NCI-H1930 (cell line): ENCODE measurements at places on chromosomes 11 and 22.

GRCh38 chr11:66073669-66074068 lies 3.6 kb downstream of the PACS1 start:
- no peak for DNase-seq

GRCh38 chr22:36397131-36398093 lies 9.6 kb upstream of the MYH9 start:
- no peak for DNase-seq

GRCh38 chr11:47539681-47540039 lies 13.3 kb downstream of the CELF1 start:
- DNase-seq, result no peak

DNA sequence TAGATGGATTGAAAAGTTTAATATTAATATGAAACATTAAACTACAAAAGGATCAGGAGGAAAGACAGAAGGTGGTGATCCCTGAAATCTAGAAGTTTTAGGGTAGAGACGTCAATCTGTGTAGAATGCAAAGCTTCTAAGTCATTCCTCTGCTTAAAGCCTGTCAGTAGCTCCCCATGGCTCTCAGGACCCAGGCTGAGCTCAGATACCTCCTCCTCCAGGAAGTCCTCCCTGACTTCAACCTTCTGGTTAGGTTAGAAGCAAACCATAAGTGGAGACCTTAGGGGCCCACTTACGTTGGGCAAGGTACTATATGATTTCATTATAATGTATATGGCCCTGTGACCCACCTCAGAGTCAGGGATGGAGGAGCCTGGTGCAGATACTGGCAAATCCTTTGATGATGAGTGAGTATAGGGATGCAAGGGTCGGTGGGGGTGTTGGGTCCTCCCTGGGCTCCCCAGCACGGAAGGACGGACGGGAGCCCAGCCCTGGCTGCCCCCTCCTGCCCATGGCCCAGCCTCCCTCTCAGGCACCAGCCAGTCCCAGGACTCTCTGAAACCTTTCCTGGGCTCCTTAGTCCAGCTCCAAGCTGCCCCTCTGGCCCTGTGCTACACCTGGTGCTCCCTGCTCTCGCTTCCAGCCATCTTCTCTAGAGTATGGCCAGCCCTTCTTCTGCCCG lies 3.2 kb upstream of the PPP6R3 start:
- DNase-seq, result no peak

DNA sequence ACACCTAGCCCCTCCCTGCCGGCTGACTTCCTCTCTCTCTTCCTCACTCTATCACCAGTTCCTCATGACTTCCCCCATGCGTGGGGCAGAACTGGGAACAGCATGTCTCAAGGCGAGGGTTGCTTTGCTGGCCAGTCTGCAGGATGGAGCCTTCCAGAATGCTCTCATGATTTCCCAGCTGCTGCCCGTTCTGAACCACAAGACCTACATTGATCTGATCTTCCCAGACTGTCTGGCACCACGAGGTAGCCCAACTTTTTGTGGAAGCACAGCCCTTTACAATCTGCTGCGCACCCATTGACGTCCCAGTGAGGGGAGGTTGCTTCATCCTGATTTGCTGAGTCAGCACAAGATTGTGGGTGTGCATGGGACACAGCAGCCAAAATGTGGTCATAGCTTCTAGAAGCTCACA lies 8.6 kb downstream of the TCN2 start:
- DNase-seq, result no peak

DNA sequence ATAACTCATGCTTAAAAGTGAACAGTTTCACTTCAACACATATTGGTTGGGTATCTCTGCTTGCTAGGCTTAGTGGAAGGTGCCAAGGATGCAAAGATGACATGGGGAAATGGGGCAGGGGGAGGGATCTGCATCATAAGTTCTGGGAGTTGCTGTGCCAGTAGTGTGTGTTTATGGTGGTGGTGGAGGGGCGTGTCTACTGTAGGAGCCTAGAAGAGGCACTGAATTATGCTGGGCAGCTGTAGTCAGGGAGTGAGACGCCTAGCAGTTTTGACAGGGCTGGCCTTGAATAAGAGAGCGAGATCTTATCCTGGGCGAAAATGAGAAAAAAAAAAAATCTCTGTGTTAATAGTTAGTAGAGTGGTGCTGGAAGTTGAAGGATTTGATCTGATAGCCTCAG lies 3.0 kb downstream of the ELMOD1 start:
- no peak for DNase-seq

DNA sequence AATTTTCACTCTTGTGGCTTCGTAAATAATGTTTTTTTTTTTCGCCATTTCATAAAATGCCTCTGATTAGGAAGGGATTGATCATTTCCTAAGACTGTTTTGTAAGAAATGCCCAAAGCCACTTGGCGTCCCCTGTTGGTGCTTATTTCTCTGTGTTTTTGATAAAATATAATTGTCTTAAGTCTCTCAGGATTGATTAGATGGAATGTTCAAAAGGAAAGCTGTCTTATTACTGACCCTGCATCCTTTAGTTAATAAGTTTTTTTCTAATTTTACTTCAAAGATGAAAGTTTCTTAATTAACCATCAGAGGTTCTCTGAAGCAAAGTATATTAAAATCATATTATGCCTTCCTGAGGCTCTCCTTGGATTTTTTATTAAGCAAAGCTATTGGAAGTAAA lies 624.3 kb upstream of the TENM4 start:
- no peak for DNase-seq

GRCh38 chr11:84549217-84549616 lies 1077.9 kb downstream of the DLG2 start:
- no peak for DNase-seq

- DNase-seq, result no peak
Measured at GRCh38 chr11:127528297-127528696, 527.7 kb upstream of the KIRREL3 start.

DNA sequence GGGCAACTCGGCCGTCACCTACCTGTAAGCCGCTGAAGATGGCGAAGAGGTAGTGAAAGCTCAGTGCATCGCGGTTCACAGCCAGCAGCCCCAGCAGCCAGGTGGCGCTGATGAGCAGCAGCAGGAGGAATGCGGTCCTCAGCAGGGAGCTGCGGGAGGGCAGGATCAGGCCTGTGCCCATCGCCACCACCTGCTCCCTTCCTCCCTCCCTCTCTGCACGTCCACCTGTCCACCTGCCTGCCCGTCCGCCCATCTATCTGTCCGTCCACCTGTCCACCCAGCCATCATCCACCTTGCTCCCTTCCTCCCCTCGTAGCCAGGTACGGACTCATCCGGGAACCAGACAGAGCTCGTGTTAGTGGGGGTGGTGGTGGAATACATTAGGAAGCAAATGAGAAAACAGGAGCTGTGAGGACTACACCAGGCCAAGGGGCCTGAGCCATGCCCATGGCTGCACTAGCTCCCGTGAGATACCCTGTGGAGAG lies 32.2 kb downstream of the TRMU start:
- peak; percentile 36 for DNase-seq

DNA sequence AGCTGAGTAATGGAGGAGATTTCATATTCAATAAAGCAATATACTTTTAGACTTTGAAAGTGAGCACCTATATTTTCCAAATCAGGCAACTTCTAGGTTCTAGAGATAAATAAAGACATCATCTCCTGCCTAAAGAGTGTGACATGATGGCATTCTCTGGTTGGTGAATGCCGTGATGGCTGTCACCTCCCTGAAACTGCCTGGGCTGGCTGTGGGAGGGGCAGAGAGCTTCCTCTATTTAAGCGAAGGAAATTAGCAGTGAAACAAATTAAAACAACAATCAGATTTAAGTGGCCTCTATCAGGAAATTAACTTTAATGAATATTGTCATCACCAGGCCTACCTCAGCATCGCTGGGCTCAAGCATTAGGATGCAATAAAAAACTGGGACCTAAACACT lies 113.9 kb downstream of the ARL14EP start:
- DNase-seq, result no peak

DNA sequence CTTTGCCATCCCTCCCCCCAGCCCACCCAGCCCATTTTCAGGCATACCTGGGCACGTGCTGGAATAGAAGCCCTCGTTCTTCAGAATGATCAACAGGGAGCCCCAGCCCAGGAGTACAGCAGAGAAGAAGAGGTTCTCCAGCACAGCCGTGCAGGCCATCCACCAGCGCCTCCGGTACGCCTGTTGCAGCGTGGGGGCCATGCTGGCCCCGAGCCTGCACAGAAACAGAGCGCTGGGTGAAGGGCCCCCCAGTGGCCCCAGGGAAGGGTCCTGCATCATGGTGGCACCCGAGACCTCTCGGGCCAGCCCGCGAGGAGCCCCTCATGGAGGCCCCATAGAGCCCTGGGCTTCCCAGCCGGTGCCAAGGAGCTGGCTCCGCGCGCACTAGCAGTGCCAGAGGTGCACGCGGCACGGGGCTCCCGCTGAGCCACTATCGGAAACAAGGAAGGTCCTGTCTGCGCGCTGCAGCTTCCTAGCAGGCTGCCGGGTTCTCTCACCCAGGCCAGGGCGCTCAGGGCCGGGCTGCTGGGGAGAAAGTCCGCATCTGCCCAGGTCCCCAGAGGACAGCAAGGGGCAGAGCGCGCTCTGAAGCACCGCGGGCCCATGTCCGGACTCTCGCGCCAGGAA lies 1.5 kb downstream of the SLC43A1 start:
- DNase-seq, result no peak

GRCh38 chr11:107202241-107202640 lies 184.0 kb upstream of the GUCY1A2 start:
- DNase-seq, result no peak

GRCh38 chr22:17318817-17319216 lies 50.4 kb upstream of the CECR2 start:
- no peak for DNase-seq

DNA sequence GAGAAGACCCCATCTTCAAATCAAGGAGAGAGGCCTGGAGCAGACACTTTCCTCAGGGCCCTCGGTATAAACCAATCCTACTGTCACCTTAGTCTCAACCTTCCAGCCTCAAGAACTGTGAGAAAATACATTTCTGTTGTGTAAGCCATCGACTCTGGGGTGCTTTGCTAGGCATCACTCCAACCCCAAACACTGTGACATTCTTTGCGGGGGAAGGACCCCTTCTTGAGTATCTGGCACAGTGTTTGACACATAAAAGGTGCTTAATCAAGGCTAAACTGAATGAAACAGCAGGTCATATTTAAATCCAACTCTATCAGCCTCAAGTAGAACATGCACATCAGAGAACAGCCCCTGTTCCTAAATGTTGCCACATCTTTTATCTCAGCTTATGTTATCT lies 558.1 kb downstream of the INSC start:
- no peak for DNase-seq

GRCh38 chr11:76240161-76240540 lies 33.8 kb upstream of the WNT11 start:
- no peak for DNase-seq

DNA sequence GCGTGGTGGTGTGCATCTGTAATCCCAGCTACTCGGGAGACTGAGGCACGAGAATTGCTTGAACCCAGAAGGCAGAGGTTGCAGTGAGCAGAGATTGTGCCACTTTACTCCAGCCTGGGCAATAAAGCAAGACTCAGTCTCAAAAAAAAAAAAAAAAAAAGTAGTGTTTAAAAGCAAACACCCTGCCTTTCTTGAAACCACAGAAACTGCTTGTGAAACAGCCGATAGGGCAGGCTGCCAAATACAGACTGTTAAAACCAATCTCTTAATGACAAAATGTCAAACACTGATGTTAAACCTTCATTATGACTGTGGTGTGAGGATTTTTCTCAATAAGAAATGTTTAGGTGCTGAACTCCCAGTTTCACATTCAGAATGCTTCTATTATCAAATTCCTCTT lies 27.3 kb downstream of the MARK2 start:
- DNase-seq, result no peak

DNA sequence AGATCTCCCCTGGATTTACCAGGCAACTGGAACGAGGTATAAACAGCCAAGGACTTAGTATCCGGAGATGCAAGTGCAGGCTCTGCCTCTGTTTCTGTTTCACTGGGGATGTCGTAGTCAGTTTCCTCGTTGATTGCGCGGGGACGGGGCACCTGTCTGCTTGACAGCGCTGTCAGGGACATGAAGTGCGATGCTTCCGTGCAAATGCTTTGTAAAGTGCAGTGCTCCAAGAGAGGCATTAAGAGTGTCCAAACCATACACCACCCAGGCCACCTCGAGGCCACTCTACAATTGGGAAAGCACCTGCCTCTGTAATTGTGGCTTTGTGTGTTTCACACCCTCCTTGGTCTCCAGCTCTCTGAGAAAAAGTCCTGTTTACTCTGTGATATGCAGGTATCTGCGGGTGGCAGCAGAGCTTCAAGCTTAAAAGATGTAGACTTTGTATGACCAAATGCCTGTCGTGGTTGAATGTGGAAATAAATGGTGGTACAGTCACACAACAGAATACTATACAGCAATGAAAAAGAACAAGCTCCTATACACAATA lies 18.6 kb upstream of the CD5 start:
- DNase-seq, result no peak

- no peak for DNase-seq
Measured at GRCh38 chr22:30275625-30276024, 9.0 kb upstream of the OSM start.

DNA sequence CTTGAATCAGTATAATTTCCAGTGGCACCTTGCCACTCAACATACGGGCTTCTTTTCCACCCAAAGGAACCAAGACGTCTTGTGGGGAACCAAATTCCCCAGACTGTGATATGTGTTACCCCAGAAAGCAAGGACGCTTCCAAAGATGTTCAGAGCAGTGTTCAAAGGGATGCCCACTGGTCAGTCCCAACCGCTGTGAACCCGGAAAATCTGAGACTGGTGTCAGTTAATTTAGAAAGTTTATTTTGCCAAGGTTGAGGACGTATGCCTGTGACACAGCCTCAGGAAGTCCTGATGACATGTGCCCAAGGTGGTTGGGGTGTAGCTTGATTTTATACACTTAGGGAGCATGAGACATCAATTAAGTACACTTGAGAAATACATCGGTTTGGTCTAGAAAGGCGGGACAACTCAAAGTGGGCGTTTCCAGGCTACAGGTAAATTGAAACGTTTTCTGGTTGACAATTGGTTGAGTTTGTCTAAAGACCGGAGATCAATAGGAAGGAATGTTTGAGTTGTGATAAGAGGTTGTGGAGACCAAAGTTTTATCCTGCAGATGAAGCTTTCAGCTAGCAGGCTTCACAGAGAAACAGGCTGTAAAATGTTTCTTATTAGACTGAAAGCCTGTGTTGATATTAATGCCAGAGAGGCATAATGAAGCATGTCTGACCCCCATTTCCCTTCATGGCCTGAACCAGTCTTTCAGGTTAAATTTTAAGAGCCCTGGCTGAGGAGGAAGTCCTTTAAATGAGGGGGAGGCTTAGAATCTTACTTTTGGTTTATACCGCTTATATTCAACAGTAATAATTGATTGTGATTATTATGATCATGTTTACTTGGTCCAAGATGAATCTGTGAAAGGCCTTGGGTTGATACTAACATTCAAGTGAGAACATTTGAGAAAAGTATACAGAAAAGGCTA lies 6.8 kb downstream of the APOL3 start:
- DNase-seq, result no peak

- DNase-seq, result no peak
Measured at GRCh38 chr22:17769716-17770082, 4.6 kb downstream of the BID start.

- DNase-seq, result no peak
Measured at GRCh38 chr11:90639461-90639993, 416.7 kb upstream of the CHORDC1 start.

DNA sequence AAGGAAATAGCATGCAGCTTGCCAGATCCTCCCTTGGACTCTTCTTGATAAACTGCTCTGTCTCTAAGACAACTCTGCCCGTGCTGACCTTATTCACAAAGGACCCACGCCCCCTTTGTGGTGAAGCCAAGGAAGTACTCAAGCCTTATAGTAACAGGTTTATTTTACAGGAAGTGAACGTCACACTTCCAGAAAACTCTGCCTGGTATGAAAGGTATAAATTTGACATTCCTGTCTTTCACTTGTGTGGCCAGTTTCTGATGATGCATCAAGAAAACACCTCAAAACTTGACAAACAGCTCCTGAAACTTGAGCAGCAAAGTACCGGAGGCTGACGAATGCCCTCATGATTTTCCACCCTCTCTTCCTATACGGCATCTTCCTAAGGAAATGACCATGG lies 12.5 kb upstream of the PELI3 start:
- DNase-seq, result no peak
